ENCODE measurements at places on chromosomes 4 and X. TPM values are rescaled to one million over a fixed set of nuclear protein-coding genes. Genes with fewer than 3 reads are reported as not detected.

The EDNRA gene
- total RNA-seq: not detected

The ADH6 gene
- total RNA-seq: not detected

The MAGEA11 gene
- not detected for total RNA-seq

The LAMTOR3 gene
- total RNA-seq: 28.0 TPM

The NOX1 gene
- total RNA-seq: not detected

The HSFX3 gene
- not detected for total RNA-seq

The GSX2 gene
- not detected for total RNA-seq

The ARR3 gene
- total RNA-seq: not detected

The SHROOM4 gene
- not detected for total RNA-seq

The CXorf51A gene
- total RNA-seq: not detected

The CPEB2 gene
- 15.0 TPM for total RNA-seq

The ADAD1 gene
- total RNA-seq: not detected

DNA sequence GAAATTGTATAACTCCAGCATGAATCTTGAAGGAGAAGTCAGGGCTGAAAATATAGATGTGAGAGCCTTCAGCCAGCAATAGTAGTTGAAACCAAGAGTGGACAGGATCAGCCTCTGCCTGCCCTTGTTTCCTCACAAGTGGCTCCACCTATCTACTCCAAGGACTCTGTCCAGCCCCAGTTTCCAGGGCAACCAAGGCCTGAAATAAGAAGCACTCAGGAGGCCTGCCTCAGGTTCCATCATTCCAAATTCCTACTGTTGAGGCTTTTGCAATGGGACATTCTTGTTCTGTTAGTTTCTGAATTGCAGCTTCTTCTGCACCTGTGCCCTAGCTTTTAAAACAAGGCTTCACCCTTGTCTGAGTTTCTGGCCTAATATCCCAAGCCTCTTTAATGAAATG lies 41.6 kb downstream of the TRPC5OS start:
- no peaks in the 10 kb centered on the region for H3K36me3 ChIP-seq
- H3K4me1 ChIP-seq: no peaks in the 10 kb centered on the region
- no peaks in the 10 kb centered on the region for H3K27me3 ChIP-seq
- no peak overlapping the region for H3K4me3 ChIP-seq

DNA sequence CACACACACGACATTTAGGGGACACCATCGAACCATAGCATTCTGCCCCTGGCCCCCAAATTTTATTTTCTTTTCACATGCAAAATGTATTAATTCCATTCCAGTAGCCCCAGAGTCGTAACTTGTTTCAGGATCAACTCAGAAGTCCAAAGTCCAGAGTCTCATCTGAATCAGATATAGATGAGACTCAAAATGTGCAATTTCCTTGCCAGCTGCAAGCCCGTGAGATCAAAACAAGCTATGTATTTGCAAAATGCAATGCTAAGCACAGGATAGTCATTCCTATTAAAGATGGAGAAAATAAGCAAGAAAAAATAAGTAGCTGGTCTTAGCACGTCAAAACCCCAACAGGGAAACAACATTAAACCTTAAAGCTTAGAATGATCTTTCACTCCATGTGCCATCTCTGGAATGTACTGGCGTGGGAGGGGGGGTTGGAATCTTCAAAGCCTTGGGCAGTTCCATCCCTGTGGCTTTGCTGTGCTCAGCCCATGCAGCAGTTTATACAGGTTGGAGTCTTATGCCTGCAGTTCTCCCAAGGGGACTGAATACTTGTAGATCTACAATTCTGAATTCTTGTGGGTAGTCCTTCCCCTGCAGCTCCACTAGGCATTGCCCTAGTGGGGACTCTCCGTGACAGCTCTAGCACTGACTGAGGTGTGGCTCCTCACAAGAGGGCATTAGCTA lies 47.7 kb upstream of the SYTL5 start:
- H3K27me3 ChIP-seq: peaks cover 2% of the 10 kb centered on the region
- DNase-seq: no peak
- no peaks in the 10 kb centered on the region for H3K36me3 ChIP-seq
- no peak overlapping the region for H3K4me3 ChIP-seq

DNA sequence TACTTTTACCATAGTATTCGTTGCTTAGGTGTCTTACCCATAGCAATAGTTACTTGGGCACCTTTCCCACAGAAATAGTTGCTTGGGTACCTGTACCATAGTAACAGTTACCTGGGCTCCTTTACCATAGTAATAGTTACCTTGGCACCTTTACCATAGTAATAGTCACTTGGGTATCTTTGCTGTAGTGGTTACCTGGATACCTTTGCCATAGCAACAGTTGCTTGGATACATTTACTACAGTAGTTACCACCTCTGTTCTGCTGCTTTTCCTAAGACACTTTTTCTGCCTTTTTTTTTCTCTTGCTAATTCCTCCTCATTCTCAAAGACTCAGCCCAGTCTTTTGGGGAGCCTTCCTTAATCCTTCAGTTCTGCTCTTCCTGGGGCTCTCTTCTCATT lies 272.8 kb upstream of the PUDP start:
- H3K27ac ChIP-seq: no peak overlapping the region
- DNase-seq: no peak
- H3K27me3 ChIP-seq: no peaks in the 10 kb centered on the region
- no peak overlapping the region for H3K4me3 ChIP-seq
- no peaks in the 10 kb centered on the region for H3K4me1 ChIP-seq

DNA sequence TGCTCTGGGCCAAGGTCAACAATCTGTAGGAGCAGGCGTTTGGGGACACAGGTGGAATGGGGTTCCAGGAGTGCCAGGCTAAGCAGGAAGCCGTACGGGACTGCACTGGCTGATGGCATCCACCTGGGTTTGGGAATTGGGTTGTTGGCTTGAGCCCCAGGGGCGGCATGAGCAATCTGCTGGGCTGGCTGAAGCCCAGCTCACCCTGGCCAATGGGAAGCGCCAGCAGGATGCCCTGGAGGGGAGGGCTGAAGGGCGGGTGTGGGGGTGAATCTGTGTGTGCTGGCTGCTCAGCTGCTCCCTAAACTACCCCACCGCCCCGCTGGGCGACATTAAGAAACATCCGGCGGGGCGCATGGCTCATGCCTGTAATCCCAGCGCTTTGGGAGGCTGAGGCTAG lies 8.9 kb upstream of the RGS12 start:
- H3K27me3 ChIP-seq: peaks cover 9% of the 10 kb centered on the region
- no peaks in the 10 kb centered on the region for H3K4me1 ChIP-seq
- H3K4me3 ChIP-seq: no peak overlapping the region
- H3K27ac ChIP-seq: no peak overlapping the region
- DNase-seq: no peak

DNA sequence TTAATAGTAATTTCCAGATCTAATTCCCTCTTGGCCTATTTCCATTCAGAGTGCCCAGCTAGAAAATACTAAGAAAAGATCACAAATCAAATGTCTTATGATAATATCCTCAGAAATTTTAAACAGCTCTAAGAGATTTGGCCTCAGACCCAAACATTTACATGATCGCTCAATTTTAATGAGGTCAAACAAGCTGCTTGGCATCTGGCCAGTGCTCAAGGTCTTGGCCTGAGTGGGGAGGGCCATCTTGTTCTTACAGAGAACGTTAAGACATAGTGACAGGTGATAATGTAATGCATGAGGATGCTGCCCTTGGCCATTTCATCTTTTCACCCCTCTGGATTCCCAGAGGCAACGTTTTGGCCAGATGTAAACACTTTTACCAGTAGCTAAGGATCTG lies 159.2 kb upstream of the SLC7A11 start:
- H3K4me3 ChIP-seq: no peak overlapping the region
- DNase-seq: no peak
- no peak overlapping the region for H3K27ac ChIP-seq

DNA sequence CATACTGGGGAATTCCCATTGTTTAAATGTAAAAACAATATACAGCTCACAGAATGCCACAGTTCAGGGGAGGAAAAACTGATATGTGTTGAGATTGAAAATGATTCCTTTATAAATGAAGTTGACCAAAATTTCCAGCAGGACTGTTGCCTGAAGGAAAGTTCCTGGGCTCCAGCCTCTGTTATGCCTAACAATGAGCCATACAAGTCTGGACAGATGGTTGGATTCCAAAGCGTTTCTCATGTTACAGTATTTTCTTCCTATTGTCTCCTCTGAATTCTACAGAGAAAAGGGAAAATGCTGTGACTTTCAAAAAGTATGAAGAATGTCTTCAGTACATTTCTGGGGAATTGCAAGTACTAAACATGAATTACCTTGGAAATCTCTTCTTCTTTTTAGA lies 73.3 kb downstream of the ALPK1 start:
- DNase-seq: no peak
- H3K27me3 ChIP-seq: no peaks in the 10 kb centered on the region
- no peak overlapping the region for H3K4me3 ChIP-seq
- H3K27ac ChIP-seq: no peak overlapping the region
- no peaks in the 10 kb centered on the region for H3K4me1 ChIP-seq

GRCh38 chrX:127606590-127606989 lies 445.6 kb downstream of the ACTRT1 start:
- H3K36me3 ChIP-seq: no peaks in the 10 kb centered on the region
- no peak overlapping the region for H3K4me3 ChIP-seq
- no peak for DNase-seq
- H3K27ac ChIP-seq: no peak overlapping the region
- H3K27me3 ChIP-seq: no peaks in the 10 kb centered on the region
- no peaks in the 10 kb centered on the region for H3K4me1 ChIP-seq

- H3K4me1 ChIP-seq: peaks cover 10% of the 10 kb centered on the region
- H3K4me3 ChIP-seq: peak overlapping the region; percentile 26
- no peak overlapping the region for H3K27ac ChIP-seq
- peak; percentile 86 for DNase-seq
- peaks cover 19% of the 10 kb centered on the region for H3K27me3 ChIP-seq
Observed at GRCh38 chr4:24980064-24980690, 50.6 kb downstream of the LGI2 start.

DNA sequence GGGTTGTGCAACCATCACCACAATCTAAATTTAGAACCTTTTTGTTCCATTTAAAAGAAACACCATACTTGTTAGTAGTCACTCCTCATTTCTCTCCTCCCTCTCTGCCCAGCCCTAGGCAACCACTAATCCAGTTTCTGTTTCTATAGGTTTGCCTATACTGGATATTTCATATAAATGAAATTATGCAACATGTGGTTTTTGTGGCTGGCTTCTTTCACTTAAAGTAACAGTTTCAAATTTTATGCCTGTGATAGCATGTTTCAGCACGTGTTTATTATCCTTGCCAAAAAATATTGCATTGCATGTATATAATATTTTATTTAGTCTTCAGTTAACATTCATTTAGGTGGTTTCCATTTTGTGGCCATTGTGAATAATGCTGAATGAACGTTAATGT lies 437.6 kb downstream of the IL1RAPL1 start:
- no peaks in the 10 kb centered on the region for H3K27me3 ChIP-seq
- H3K36me3 ChIP-seq: no peaks in the 10 kb centered on the region
- H3K4me3 ChIP-seq: no peak overlapping the region

DNA sequence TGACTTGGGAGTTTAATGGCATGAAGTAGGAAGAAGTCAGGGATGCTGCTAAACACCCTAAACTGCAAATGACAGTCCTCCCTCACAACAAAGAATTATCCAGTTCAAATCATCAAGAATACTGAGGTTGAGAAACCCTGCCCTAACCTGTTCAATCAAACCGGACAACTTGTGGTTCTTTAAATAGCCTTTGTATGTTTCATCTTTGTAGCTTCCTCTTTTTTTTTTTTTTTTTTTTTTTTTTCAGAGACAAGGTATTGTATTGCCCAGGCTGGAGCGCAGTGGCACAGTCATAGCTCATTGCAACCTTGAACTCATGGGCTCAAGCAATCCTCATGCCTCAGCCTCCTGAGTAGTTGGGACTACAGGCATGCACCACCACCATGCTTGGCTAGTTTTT lies 52.5 kb upstream of the TTC29 start:
- no peaks in the 10 kb centered on the region for H3K27me3 ChIP-seq
- no peak for DNase-seq
- H3K4me3 ChIP-seq: no peak overlapping the region
- no peaks in the 10 kb centered on the region for H3K36me3 ChIP-seq
- no peak overlapping the region for H3K27ac ChIP-seq
- no peaks in the 10 kb centered on the region for H3K4me1 ChIP-seq
